ENCODE measurements at places on chromosomes 7 and 10.
A peak's percentile ranks its signal among the peaks of the same experiment; 100 is the strongest.

DNA sequence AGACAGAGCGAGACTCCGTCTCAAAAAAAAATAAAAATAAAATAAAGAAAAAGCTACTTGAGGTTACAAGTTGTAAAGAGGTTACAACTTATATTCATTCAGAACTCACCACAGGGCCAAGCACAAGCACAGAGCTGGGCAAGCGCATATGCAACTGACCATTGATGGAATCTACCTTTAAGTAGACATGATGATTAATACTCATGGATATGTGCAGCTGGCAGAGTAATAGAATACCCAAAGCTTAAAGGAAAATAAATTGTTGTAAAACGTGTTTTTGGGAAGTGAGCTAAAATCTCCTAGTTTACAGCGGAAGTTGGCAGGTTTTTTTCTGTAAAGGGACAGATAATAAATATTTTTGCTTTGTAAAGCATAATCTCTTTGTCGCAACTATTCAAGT lies 111.6 kb downstream of the TMEM168 start:
- DNase-seq: no peak

DNA sequence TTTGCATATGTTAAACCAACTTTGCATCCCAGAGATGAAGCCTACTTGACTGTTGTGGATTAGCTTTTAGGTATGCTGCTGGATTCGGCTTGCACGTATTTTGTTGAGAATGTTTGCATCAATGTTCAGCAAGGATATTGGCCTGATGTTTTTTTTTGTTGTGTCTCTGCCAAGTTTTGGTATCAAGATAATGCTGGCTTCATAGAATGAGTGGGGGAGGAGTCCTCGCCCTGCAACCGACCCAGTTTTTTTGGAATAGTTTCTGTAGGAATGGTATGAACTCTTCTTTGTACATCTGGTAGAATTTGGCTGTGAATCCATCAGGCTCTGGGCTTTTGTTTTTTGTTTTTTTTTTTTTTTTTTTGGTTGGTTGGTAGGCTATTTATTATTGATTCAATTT lies 147.9 kb downstream of the AHR start:
- no peak for DNase-seq

GRCh38 chr7:85997515-85997914 lies 646.2 kb upstream of the GRM3 start:
- DNase-seq: no peak

DNA sequence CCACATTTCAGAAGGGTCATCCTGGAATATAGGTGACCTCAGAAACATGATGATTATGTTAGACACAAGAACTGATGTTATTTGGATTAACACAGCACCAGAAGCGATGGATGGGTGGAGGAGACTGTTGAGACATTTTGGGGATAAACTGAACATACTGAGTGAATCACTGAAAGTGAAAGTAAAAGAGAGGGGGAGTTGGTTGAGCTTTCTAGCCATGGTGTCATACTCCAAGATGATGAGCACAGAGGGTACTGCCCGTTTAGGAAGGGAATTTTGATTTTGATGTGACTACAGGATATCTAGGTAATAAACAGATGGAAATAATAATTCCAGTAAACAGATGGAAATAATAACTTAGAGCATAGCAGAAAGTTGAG lies 248.0 kb upstream of the NPY start:
- no peak for DNase-seq

DNA sequence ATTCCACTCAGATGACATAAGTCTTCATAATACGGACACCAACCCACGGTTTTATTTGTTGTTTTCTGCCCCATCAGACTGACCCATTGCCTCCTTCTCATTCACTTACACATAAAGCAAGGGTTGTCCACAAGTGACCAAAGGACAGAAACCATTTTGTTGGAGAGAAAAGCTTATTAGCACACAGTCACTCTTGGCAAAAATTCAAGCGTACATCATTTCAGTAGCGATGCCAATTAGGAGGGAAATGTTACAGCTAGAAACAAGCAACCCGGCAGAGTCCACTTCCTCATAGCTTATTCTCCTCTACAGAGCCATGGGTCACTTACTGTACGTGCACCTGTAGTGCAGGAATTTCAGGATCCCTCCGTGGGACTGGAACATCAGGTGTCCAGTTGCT lies 23.0 kb downstream of the ABLIM1 start:
- DNase-seq: no peak

DNA sequence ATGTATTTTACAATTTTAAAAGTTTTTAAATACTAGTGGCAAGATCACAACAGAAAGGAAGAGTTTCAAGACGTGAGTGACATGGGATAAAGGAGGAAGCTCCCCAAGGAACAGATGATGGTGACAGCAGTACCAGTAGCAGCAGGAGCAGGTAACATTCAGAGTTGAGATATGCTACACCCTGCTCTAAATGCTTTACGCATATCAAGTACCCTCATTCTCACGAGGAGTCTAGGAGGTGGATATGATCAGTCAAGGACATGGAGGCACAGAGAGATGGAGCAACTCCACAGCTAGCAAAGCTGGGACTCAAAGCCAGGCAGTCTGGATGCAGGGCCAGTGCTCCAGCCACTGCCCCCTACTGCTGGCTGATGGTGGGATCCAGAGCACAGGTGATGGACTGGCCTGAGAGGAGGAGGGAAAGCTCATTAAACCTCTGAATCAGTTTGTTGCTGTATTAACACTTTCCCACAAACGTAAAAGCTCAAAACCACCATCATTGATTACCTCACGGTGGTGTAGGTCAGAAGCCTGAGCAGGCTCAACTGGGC lies 17.5 kb downstream of the RP9 start:
- no peak for DNase-seq

DNA sequence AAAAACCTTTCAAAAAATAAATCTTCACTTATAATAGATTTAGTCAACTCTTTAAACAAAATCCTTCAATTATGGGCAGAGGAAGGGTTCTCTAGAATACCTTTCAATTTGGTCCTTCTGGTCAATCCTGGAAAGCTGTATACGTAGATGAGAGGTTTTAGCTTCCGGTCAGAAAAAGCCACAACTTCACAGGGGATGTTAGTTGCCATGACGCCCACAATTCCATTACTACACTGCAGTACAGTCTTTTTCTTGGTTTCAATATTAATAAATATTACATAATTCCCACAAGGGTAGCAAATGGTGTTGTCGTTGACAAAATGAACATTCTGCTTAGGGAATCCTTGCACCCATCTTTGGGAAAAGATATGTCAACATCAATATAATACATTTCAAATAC lies 1.7 kb downstream of the CFAP43 start:
- no peak for DNase-seq

DNA sequence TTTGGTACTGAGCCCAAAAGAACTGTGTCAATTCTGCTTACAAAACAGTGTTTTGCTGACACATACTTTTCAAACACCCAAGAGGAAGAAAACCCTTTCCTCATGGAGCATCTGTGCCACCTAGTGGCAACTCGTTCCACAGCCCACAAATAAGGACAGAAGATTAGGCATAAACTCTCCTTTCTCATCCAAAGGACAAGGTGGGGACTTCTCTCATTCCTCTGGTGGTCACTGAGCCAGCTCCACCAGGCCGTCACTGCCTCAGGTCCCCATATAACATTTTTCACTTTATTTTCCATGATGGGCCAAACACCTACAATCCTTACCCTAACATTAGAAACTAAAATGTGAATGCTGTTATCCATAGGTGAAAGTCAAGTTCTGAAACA lies 76.9 kb downstream of the RNF216 start:
- peak; percentile 69 for DNase-seq

- no peak for DNase-seq
These were observed 700 bp downstream of the NIPSNAP2 start for GRCh38 chr7:55965100-55965470.

DNA sequence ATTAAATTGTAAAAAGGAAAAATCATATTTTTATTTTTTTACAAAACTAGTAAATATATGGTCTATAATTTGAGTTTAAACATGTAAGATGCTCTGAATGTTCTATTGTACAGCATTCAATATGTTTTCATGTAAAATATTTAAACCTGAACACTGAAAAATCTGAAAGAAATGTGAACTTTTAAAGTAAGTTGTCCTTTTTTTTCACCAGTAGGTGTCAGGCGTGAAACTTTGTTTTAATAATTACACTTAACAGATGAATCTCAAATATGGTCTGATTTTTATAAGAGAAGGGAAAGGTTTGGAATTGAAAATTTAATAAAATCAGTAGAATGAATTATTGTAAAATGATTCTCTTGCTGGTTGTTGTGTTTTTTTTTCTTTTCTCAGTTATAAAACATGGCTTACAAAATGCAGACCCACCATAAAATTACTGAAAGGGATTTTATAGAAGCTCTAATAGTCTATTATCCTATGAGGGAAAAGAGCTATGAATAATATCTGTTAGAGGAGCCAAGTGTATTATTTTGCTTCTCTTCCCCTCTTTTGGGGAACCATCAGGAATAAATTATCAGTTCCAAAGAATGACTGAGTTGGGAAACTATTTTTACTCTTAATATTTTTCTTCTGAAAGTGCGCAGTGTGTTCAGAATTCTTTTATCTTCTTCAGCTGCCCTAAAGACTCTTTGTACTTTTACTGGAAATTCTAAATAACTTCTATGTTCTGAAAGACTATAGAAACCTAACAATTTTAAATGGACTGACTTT lies 217.7 kb upstream of the FZD1 start:
- no peak for DNase-seq

DNA sequence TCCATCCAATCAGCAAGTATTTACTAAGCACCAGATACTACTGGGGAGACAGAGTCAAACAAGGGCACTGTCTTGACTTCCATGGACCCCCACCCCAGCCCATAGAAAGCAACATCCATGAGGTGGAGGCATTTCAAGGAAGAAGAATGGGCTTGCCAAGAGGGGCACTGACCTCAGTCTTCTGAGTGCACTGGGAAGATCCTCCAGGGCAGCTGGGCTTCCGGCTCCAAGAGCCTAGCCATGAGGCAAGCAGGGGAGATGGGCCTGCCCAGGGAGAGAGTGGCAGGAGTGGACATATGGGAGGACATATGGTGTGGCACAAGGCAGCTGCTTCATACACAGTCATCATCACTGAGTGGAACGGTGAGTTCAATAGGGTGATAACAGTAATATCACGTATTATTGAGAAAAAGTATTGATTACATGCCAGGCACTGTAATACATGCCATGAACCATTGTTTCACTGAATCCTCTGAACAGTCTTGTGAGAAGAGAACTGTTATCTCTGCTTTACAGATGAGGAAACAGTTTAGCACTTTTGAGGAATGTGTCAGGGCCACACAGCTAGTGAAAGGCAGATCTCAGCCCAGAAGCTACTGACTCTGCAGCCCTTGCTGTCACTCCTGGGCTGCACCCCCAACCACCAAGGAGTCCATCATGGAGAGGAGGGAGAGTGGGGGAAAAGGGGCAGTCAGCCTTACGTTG lies 331.7 kb upstream of the ZMIZ1 start:
- no peak for DNase-seq

GRCh38 chr10:113506476-113506875 lies 46.4 kb upstream of the HABP2 start:
- no peak for DNase-seq

DNA sequence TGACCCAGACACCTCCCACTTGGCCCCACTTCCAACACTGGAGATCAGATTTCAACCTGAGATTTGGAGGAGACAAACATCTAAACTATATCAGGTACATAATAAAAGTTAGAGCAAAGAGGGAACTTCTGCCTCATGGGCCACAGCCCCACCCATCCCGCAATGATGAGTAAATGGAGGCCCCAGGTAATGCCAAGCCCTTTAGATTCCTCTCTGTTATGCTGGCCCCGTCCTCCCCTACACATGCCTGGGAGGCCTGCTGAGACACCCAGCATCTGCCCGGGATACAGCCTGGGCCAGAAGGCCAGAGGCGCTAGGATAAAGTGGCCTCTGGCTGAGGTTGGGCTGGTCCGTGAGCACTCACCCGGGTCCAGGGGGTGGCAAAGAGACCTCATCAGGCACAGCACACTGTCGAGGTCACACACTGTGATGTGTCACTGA lies 185.5 kb upstream of the SH2B2 start:
- DNase-seq: no peak

GRCh38 chr7:36683111-36683510 lies 41.2 kb downstream of the AOAH start:
- no peak for DNase-seq

DNA sequence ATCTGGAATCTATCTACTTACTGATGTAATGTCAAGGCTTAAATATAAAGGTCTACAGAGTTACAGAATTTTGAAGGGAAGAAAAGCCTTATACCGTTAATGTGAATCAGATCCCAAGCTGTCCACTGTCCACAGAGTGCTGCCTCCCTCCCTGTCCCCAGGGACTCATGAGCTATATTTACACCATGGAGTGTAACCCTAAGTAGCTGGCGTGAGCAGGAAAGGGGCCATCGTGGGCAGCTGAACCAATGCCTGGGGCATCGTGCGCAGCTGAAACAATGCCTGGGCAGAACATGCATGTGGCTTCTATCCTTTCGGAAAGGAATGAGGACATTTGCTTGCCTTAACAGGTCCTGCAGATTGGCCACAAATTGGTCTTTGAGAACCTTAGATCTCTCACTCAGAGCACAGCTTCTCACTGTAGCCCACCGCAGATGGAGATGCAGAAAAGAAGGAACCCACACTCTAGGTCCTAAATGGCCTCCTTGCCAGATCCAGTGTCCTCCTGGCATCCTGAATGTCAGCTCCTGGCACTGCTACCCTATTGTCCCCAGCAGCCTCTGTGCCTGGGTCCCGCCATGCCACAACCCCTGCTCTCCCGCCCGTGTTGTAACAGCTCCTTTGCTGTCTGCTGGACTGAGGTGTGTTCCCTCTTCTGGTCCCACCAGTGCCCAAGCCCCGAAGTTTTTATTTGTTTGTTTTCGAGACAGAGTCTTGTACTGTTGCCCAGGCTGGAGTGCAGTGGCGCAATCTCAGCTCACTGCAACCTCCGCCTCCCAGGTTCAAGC lies 30.3 kb downstream of the CCDC3 start:
- no peak for DNase-seq

- no peak for DNase-seq
These were observed 32.8 kb upstream of the ITGB1 start for GRCh38 chr10:32990811-32991210.

GRCh38 chr10:67200913-67201564 lies 275.2 kb downstream of the LRRTM3 start:
- no peak for DNase-seq

DNA sequence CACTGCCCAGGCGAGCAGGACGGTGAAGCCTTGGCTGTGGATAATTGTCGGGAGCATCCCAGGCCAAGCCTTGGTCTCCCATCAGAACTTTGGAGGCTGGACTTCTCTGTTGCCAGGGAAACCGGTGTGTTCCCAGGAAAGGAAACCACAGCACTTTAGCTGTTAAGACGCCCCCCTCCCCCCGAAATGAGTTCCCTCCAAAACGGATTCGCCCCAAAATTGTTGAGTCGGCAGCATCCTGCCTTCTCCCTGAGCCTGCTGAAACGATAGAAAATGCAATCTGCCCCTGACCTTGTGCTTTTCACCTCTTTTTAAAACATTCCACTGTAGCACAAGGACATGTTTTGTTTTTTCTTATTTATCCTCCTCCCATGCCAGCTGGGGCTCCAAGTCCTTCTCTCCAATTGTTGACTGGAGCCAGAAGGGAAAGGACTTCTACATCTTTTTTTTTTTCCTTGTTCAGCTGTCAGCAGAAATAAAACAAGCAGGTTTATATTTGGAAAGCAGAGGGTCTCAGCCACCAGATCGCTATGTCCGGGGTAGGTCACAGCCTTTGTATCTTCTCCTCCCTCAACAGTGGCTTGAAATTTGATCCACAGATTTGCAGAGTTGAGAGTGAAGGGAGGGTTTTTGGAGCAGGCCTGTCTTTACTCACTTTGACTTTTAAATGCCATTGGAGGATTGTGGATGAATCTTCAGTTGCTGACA lies 116.5 kb downstream of the ZMIZ1 start:
- DNase-seq: peak; percentile 36

All from foreskin fibroblast (primary cell).